ENCODE measurements at places on chromosomes 3 and 15.
A peak's percentile ranks its signal among the peaks of the same experiment; 100 is the strongest.

DNA sequence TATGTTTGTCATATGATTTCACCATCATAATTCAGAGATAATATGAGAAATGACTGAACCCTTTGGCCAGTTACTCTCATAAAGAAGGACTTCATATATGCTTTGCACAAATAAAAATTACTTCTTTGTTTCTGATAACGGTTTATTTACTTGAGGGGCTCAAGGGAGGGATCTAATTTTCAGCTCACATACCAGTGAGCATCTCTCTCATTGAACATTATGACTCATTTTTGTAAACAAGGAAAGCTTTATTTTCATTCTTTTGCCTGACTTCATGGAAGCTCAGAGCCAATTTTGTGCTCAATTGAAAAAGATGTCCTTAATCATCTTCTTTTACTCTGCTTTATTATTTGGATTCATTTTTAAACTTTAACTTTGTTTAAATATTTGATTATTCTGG is 5.8 kb downstream of the NLGN1 start:
- H3K4me3 ChIP-seq, result no peak overlapping the region
- peaks cover 11% of the 10 kb centered on the region for H3K27me3 ChIP-seq
- DNase-seq, result no peak
- no peaks in the 10 kb centered on the region for H3K4me1 ChIP-seq
- H3K27ac ChIP-seq, result no peak overlapping the region

DNA sequence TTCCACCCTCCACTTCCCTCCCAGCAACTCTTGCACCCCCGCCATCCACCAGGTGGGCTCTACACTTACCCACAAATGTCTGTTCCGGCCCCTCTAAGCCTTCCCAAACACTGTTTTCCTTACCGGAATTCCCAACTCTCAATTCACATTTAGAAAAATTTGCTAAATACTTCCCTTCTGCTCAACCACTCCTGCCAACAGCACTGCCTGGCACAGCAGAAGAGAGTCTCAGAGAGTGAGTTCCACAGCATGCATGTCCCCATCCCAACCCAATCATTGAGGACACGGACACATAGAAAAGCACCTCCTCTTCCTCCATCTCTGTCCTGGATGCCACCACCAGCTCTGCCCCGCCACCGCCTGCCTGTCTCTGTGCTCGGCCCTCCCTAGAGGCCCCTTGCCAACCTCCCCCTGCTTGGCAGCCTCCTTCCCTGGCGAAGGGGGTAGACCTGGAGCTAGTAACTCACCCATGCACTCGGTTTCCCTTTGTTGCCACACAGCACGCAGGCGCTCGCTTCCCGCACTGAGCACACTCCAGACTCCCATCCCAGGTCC is 66.2 kb upstream of the SLC6A1 start:
- no peak overlapping the region for H3K27ac ChIP-seq
- no peak overlapping the region for H3K4me3 ChIP-seq
- H3K27me3 ChIP-seq, result peaks cover 13% of the 10 kb centered on the region
- H3K36me3 ChIP-seq, result no peaks in the 10 kb centered on the region

DNA sequence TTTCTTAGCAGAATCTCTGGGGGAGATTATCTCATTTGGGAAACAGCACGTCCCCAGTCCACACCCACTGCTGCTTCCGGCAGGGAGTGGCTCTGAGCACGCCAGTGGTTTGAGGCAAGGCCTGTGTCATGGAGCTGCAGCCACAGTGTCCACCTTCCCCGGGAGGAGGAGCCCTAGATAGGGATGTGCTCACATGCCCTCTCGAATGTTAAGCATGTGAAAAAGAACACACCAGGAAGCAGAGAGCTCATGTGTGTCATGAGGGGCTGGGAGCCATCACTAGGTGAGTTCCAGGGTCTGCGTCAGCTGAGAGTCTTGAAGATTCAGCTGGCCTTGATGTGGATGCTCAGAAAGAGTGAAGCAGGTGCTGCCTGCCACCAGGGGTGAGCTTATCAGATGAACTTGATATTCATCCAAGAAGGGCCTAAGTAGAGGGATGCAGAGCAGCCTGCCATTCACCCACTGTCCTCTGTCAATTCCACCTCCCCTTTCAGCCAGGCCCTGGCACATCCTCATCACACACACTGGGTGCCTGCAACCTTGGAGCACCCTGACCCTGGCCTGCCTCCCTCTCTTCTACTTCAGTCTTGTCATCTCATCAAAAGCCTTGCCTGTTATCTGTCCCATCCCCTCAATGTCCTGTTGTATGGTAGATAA is 16.3 kb downstream of the ITGA11 start:
- no peaks in the 10 kb centered on the region for H3K4me1 ChIP-seq
- H3K27me3 ChIP-seq, result peaks cover 5% of the 10 kb centered on the region
- DNase-seq, result peak; percentile 38
- H3K27ac ChIP-seq, result no peak overlapping the region
- H3K36me3 ChIP-seq, result no peaks in the 10 kb centered on the region

GRCh38 chr15:65829130-65829764 is 37.2 kb upstream of the DENND4A start:
- no peaks in the 10 kb centered on the region for H3K27me3 ChIP-seq
- peaks cover 1% of the 10 kb centered on the region for H3K36me3 ChIP-seq
- no peak for DNase-seq
- H3K27ac ChIP-seq, result peak overlapping the region; percentile 77

DNA sequence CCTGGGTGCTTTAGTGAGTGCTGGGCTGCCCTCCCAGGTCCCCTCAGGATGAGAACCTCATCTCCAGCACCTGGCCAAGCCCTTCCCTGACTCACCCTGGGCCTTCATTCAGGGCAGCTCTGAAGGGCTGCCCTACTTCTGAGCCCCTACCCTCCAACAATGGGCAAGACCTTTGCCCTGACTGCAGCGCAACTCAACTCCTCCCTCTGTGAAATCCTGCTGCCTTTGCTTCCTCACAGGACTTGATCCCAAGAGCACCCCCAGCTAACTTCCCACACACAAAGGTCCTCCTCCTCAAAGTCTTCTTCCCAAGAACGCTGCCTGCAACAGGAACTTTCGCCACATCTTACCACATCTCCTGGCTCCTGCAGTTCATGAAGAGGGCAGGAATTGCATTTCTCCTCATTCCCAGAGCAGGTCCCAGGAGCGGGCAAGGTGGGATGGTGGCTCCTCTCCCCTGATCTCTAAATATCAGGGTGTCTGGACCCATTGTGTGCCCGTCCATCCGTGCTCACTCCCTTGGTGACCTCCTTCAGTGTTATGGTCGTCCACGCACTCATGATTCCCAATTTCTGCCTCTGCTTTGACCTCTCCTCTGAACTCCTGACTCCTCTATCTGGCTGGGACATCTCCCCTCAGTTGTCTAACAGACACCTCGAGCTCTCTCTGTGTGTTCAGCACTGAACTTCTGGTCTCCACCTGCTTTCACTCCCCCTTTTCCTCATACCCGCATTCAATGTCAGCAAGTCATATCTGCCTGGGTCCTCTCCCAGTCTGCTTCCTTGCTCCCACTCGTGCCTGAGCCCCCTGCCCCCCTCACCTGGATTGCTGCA is 4.5 kb upstream of the SSUH2 start:
- peaks cover 3% of the 10 kb centered on the region for H3K27me3 ChIP-seq
- no peaks in the 10 kb centered on the region for H3K4me1 ChIP-seq
- H3K4me3 ChIP-seq, result no peak overlapping the region
- no peak for DNase-seq

DNA sequence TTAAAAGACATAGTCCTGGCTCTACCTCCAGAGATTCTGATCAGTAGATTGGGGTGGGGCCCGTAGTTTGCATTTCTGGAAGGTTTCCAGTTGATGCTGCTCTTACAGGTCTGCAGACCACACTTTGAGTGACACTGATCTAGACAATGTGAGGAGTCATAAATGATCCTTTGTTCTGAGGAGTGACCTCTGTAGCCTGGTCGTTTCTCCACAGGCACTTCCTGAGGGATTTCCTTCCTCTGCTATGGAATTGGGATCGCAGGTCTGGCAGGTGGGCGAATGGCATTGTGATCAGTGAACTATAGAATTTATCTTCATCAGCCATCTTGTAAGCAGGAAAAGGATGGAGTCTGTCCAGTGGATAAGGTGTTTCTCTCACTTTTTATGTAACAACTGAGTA is 5.5 kb downstream of the GFM1 start:
- H3K27ac ChIP-seq, result no peak overlapping the region
- H3K4me1 ChIP-seq, result peaks cover 25% of the 10 kb centered on the region
- DNase-seq, result no peak

DNA sequence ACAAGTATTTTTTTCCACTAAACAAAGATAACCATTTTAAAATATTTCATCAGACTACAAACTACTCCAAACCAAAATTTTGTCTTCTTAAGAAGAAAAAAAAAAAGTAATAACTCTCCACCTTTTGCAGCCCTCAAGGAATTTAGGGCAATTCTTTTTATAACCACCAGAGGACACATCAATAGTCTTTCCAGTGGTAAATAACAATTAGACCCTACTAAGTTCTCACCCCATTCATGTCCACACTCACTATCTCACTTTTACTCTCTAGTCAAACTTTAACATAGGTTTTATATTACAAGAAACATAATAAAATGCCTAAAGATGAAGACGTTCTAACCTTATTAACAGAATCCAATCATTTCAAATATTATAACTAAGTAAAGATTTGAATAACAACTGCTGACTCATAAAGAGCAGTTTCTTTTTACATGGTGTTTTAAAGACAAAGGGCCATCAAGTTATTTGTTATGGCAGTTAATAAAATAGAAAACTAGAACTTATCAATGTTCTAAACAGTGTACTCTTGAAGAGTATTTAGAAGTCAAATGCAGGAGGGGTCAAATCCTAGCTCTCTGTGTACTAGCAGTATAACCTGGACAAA is 33.0 kb downstream of the CCDC39 start:
- no peaks in the 10 kb centered on the region for H3K4me1 ChIP-seq
- peaks cover 22% of the 10 kb centered on the region for H3K27me3 ChIP-seq
- no peak overlapping the region for H3K4me3 ChIP-seq

GRCh38 chr3:120419797-120420196 is 31.0 kb downstream of the FSTL1 start:
- H3K27ac ChIP-seq, result no peak overlapping the region
- no peak overlapping the region for H3K4me3 ChIP-seq
- no peaks in the 10 kb centered on the region for H3K36me3 ChIP-seq
- H3K4me1 ChIP-seq, result peaks cover 26% of the 10 kb centered on the region

DNA sequence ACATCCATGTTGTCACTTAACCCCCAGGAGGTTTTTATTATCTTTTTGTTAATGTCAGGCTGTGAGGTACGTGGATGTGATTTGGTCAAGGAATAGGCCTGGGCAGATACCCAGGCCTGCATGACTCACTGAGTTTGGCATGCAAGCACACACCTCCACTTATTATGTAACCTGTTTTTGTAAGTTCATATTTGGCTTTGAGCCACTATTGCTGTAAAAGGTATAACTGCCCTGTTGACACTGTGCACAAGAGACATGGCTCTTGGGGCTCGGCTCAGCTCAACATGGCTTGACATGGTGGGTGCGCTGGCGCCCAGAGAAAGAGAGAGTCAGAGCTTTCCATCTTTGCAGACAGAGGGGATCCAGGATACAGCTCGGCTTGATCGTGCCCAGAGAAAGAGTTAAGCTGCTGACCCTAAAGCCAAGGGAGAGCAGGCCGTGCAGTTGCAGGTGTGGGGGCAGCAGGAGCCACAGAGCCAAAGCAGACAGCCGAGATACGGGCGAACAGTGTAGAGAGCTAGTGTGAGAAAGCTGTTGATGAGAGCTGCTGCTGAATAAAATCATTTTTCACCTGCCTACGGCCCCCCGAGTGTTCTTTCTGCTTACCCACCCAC is 67.9 kb upstream of the UNC13C start:
- no peak overlapping the region for H3K27ac ChIP-seq
- no peak for DNase-seq
- no peak overlapping the region for H3K4me3 ChIP-seq

DNA sequence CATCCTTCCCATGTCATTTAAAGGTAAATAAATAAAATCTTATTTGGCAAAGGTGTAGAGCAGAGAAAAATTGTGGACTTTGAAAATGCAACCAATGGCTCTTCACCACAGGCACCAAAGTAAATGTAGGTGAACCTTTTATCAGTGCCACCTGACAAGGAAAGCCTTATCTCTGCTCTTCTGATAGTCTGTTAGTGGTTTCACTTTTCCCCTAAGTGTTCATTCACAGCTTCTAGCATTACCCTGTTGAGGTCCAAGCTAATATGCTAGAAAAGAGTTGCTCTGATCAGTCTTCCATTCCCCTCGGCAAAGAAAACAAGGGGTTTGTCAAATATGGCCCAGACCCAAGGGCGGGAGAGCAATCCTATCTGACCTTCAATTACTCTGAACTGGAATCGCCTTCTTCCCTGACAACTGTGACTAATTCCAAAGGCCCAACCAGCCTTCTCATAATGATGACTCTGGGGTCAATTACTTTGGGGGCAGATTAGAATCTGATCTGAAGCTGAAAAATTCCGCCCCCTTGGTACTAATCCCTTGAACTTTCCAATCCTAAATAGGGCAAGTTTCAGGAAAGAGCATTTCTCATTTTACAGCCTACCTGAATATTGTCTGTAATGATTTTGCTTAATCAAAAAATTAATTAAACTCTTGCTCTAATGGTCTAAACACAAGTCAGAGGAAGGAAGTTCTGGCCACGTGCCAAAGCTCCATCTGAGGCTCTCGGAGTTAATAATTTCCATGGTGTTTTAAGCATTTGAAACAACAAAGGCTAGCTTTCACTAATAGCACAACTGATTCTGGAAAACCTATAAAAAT is 52.4 kb downstream of the SETMAR start:
- H3K36me3 ChIP-seq, result peaks cover 4% of the 10 kb centered on the region
- no peak for DNase-seq
- no peak overlapping the region for H3K27ac ChIP-seq
- no peaks in the 10 kb centered on the region for H3K27me3 ChIP-seq
- H3K4me1 ChIP-seq, result peaks cover 25% of the 10 kb centered on the region
- H3K4me3 ChIP-seq, result no peak overlapping the region

DNA sequence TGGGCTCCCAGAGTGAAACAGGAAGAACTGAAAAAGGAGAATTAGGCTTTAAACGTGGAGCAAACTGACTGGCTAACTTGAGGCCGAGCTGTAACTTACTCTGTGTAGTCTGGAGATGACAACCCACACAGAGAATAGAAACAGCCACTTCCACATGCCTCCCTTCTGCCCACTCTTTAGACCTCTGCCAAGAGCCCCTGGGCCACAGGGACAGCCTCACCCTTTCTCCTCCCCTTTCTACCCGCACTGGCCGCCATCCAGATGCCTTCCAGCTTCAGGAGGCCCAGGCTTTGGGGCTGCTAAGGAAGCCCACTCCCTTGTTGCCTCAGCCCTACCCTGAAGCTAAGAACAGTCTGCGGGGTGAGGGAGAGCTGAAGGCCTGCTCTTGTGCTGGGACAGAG is 6.8 kb downstream of the ARHGAP31 start:
- no peak overlapping the region for H3K27ac ChIP-seq
- no peak for DNase-seq
- H3K4me3 ChIP-seq, result no peak overlapping the region
- H3K36me3 ChIP-seq, result no peaks in the 10 kb centered on the region
- peaks cover 1% of the 10 kb centered on the region for H3K27me3 ChIP-seq
- H3K4me1 ChIP-seq, result peaks cover 39% of the 10 kb centered on the region

- no peak overlapping the region for H3K4me3 ChIP-seq
- H3K4me1 ChIP-seq, result peaks cover 13% of the 10 kb centered on the region
- peaks cover 3% of the 10 kb centered on the region for H3K36me3 ChIP-seq
Observed at GRCh38 chr15:92797168-92798052, 102.7 kb upstream of the CHD2 start.

- no peaks in the 10 kb centered on the region for H3K27me3 ChIP-seq
- no peak overlapping the region for H3K27ac ChIP-seq
- no peak for DNase-seq
- peaks cover 2% of the 10 kb centered on the region for H3K4me1 ChIP-seq
Observed at GRCh38 chr3:112759681-112760080, 87.0 kb downstream of the CD200R1L start.
